ENCODE measurements at places on chromosomes 5 and 9. TPM values are rescaled to one million over a fixed set of nuclear protein-coding genes. Genes with fewer than 3 reads are reported as not detected.

GRCh38 chr5:137090721-137091120, 408.4 kb downstream of the SPOCK1 start:
- no peak for DNase-seq

DNA sequence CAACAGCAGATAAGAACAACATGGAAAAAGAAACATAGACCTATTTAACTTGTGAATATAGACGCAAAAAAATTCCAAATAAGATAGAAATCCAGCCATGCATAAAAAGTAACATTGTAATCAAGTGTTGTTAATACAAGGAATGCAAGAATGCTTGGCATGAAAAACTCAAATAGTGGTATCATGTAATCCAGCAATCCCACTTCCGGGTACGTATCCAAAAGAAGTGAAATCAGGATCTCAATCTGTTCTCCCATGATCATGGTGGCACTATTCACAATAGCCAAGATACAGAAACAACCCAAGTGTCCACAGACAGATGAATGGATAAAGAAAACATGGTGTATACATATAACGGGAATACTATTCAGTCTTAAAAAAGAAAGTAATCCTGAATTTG, 437.4 kb downstream of the ARHGEF28 start:
- no peak for DNase-seq

The ZNF454 gene
- 0.26 TPM for total RNA-seq

The SLC6A3 gene
- 0.16 TPM for total RNA-seq

GRCh38 chr9:135517407-135517822, 3.8 kb upstream of the LCN1 start:
- DNase-seq = no peak

DNA sequence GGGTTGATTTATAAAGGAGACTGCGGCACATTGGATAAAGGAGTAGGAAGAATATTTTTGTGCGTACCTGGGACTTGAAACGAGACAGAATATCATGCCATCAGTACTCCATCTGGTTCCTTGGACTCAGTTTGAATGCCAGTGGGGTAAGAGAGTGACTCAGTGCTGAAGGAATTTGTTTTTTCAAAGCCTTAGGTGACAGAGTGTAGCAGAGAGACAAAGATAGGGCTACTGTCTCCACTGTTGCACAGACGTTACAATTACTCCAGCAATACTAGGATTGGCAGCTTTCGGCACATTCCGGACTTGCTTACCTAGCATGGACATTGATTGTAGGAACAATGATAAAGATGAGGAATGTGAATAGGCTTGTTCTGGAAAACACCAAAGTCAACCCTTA, 250.7 kb downstream of the KCTD16 start:
- DNase-seq = no peak

GRCh38 chr5:135454946-135455345, 2.8 kb upstream of the TIFAB start:
- DNase-seq = no peak

The CDO1 gene
- 27.6 TPM for total RNA-seq

DNA sequence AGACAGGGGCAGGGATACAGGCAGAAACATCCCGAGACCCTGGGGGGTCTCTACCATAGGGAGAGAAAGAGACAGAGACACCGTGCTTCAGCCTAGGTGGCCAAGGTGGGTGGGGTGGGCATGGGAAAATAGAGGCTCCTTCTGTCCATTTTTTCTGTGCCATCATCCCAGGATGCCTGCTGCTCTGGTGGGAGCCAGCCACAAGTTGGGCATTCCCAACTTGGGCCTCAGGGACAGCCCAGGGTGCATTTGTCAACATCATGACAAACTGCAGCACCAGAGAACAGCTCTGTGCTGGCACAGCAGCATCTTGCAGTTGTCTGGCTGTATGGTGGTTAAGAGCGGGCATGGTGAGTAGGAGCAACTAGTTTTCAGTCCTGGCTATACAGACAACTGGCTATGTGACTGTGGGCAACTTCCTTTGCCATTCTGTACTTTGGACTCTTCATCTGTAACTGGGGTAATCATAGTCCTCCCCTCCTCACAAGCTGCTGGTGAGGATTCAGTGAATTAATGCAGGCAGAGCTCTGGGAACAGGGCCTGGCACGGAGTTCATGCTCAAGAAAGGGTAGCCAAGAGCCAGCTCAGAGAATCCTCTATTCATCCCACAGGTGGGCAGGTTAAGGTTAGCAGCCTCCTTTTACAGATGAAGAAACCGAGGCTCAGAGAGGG, 100.4 kb downstream of the RGS3 start:
- no peak for DNase-seq

- DNase-seq = no peak
These were observed 51.0 kb downstream of the TRPC7 start for GRCh38 chr5:136314302-136314701.

DNA sequence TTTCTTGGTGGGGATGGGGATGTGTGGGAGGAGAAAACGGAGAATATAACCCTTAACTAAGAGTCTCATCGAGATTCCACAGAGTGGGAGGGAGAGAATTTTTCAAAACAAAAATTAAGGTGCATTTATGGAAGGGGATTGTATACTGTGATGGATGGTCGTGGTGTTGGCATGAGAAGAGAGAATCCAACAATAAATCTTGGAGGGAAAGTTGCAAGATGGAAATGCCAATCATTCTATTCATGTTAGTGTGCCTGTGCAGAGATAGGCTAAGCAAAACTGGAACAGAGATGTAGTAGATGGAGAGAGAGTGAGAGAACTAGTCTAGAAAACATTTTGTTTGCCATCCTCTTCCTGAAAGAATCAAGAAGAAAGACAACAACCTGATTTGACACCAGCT, 613.1 kb downstream of the EBF1 start:
- DNase-seq = no peak

DNA sequence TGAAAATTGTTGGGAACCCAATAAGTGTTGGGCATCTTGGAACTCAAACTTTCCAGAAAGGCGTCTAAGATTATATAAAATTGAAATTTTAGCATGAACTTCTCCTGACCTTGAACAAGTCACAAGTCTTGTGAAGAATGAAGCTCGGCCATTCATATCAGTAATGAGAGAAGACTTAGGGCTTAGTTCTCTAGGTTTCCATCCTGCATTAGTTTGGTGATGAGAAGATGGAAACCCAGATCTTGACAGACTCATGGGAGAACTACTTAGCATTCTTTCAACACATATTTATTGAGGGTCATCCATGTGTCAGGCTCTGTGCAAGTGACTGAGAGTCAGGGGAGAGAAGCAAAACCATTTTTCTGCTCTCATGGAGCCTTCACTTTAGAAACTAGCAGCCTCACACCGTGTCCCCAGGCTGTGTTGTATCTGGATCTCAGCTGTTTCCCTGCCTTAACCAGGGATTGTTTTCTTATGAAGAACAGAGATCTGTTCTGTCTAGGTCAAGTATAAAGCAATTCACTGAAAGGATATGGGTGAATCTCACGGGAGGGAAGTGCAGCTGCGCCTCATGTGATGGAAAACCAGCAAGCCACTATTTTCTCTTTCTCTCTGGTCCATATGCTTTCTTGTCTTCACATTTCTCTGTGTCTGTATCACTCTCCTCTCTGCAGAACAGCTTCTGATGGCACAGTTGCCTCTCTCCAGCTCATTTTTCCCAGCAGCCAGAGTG, 3.4 kb downstream of the GARNL3 start:
- no peak for DNase-seq

The SEC16A gene
- 77.2 TPM for total RNA-seq

The OTP gene
- 3.1 TPM for total RNA-seq

GRCh38 chr9:108095496-108095895, 605.9 kb upstream of the KLF4 start:
- DNase-seq = no peak

DNA sequence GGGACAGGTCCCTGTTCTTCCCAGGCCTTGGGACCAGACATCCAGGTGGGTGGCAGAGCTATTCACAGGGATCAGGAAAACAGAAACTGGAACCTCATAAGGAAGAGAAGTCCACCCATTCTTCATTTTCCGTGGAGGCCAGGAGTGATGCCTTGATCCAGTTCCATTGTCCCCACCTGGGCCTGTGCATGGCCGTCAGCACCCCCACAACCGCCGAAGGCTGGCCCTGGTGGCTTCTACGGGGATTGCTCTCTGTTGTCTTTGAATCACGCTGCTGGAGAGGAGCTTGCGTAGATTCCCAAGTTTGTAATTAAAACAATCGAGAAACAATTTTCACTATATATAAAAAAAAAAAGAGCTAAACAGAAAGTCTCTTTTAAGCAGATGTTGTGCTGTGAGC, 134.4 kb downstream of the MVB12B start:
- no peak for DNase-seq

DNA sequence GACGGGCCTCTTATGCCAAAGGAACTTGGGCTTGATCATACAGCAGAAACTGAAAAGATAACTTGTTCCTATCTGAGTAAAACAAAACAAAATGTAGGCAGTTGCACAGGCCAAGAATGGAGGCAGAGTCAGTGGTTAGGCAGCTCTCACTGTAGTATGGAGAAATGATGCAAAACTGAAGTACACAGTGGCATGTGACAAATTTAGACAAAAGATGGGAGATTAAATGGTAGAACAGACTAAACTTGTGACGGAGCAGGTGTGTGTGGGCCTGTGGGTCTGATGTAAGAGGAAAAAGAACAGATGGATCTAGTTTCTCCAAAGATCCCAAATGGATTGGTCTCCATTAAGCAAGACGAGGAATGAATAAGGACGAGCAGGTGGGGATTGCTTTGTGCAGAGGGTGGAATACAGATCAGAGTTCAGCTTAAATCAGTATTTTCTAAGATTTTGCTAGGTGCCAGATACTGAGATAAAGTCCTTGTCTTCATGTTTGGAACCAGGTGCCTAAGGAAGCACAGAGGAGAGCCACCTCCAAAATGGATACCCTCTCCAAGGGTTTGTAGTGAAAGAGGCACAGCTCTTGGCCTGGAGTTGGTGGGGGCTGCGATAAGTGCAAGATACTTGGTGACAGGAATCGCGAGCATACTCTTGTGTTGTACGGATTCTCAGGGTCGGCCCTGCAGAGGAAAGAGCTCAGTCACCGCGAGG, 722 bp upstream of the DCP2 start:
- peak; percentile 5 for DNase-seq

The TERT gene
- 5.6 TPM for total RNA-seq

- DNase-seq = no peak
These were observed 19.4 kb downstream of the GARNL3 start for GRCh38 chr9:127283917-127284497.

The FOXB2 gene
- not detected for total RNA-seq

The INSL6 gene
- not detected for total RNA-seq

- no peak for DNase-seq
These were observed 81.2 kb upstream of the MIER3 start for GRCh38 chr5:57033103-57033502.

DNA sequence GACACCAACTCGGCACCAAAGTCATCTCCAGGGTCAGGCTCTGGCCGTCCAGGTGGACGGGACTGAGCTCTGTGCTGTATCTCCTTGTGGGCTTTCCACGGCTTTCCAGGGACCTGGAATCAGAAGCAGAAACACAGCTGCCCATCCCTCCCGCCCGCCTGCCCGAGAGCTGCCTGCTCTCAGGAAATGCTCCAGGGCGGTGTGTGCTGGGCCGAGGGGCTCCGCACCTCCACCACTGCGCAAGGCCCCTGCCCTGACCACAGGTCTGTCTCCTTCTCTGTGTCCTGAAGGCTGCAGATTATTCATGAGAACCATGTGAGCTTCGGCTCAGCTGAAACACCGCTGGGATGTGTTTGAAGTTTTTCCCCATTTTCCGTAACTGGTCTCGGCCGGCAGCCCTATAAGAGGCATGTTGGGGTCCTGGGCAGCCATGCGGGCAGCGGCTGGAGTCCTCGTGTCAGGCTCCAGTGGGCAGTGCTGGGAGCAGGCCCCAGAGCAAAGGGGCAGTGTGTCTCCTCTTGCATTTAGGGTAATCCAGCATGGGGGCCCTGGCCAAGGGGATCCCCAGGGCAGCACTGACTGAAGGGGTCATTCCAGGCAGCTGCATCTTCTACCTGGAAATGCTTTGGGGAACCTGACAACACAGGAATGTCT, 22.8 kb downstream of the NKD2 start:
- DNase-seq = no peak

DNA sequence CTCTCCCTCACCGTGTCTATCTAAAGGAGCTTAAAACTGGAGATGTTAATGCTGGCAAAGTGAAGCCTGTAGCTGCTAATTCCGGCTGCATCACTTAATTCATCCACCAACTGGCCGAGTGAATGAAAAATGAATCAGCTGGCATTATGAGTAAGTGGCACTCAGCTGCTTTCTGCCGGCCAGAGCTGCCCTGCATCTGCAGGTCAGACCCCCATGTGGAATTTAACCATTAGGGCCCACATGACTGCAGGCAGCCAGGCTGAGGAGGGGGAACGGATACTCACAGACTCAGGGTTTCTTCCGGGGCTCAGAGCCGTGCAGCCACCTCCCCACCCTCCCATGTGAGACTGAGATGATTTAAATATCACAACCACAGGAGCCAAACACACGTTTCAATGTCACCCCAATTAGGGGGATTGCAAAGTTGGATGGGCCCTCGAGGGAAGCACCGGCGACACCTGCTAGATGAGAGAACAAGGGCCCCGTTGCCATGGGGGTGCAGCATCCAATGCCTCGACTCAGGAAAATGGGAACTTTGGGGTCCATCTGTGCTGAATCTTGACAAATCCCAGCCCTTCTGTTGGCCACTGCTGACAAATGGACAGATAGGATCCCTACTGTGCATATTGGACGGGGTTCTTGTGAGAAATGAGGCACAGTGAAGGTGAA, 115.6 kb upstream of the ALDH1B1 start:
- no peak for DNase-seq

The ARSI gene
- 0.51 TPM for total RNA-seq

The GRIN1 gene
- 0.14 TPM for total RNA-seq

- no peak for DNase-seq
These were observed 498.0 kb downstream of the PRDM9 start for GRCh38 chr5:24005384-24005783.

DNA sequence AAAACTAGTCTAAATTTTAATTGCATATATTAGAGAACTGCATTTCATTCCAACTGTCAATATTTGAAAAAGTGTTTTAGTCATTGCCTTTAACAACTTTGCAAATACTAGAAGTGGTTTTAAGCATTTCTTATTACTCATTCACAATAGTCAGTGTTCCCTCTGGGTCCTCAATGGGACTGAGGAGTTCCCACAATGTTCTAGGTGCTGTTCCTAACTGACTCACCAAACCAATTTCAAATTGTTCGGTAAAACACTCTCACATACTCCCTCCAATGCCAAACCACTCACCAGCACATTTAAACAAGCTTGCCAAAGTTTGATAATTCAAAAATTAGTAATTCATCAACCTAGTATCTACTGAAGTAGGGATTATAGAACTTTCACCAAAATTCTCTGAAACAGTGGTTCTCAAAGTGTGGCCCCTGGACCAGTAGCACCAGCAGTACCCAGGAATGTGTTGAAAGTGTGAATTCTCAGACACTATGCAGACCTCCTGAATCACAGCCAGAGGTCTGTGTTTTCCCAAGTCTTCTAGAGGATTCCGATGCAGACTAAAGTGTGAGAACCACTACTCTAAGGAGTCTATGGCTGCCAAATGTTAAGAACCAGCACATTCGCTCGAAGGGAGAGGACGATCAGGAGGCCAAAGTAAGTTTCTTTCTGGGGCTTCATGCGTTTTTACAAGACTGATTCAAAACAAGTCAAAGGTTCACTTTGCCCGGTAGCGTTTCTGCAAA, 72.8 kb downstream of the APBA1 start:
- no peak for DNase-seq

The NDUFS6 gene
- 52.3 TPM for total RNA-seq
